ENCODE measurements at places on chromosomes 3 and 15. TPM values are rescaled to one million over a fixed set of nuclear protein-coding genes. Genes with fewer than 3 reads are reported as not detected.

Gene P2RY12
- not detected for total RNA-seq

Gene CASR
- not detected for total RNA-seq

Gene SEMA5B
- total RNA-seq: not detected

Gene CCDC66
- 2.3 TPM for total RNA-seq

Gene SNTN
- total RNA-seq: not detected

Gene CACNA2D2
- 0.16 TPM for total RNA-seq

Gene ST3GAL6
- total RNA-seq: 4.1 TPM

Gene GOLGA8S
- total RNA-seq: not detected

Gene GNAT1
- total RNA-seq: not detected

Gene POMGNT2
- 19.4 TPM for total RNA-seq

Gene THSD4
- total RNA-seq: 51.3 TPM

Gene AHSG
- not detected for total RNA-seq

Gene TEX55
- not detected for total RNA-seq

Gene LRRC49
- 6.8 TPM for total RNA-seq

Gene COL8A1
- total RNA-seq: 329 TPM

Gene STXBP5L
- total RNA-seq: not detected

Gene CELF6
- 0.13 TPM for total RNA-seq

Gene ZSCAN2
- 18.9 TPM for total RNA-seq

Gene PPP4R2
- 21.3 TPM for total RNA-seq

Gene GATM
- 2.1 TPM for total RNA-seq

Gene RPL32
- total RNA-seq: 1,124 TPM

Gene CCDC39
- total RNA-seq: under 0.01 TPM

Gene GOLGA8T
- total RNA-seq: not detected

Gene TGM5
- total RNA-seq: not detected

Gene ZNF609
- total RNA-seq: 13.5 TPM

Measured in mesangial cell (primary cell).